ENCODE measurements at places on chromosomes 3 and 15.
A peak's percentile ranks its signal among the peaks of the same experiment; 100 is the strongest.

DNA sequence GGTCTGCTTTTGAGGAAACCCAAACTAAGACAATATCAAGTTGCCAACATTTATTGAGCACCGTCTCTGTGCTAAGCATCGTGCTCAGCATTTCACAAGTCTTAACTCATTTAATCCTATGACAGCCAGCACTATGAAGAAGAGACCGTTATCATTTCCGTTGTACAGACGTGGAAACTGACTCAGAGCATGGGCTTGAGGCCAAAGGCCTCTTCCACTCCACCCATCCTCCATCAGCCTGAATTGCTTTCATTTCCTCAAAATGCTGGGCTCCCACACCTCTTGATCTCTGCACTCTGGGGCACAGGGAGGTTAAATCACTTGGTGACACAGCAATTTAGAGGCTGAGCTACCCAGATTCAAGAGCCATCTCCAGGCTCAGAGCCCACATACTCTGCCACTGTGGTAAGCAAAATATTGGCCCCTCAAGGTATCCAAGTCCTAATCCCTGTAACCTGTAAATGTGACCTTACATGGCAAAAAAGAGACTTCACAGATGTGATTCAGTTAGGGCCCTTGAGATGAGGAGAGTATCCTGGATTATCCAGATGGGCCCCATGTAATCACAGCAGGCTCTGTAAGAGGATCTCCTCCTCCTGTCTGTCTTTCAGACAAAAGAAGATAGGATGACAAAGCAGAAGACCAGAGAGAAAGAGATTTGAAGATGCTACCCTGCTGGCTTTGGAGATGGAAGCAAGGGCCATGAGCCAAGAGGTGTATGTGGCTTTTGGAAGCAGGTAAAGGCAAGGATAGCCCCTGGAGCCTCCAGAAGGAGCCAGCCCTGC lies 24.3 kb upstream of the FLNB start:
- DNase-seq, result peak; percentile 6

DNA sequence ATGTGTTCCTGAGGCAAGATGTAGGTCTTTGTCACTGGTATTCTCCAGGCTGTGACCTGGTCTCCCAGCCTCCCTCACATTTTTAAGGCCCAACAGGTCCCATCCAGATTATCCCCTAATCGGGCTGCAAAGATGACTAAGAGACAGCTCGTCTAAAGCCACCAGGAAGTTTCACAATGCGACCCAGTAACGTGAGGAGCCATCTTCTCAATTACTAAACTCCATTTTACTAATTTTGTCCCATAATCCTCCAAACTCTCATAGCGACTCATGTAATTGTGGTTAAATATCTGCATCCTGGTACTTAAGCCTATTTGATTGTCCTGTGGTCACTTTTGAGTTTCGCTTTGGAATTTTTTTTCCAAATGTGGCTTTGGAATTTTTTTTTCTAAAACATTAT lies 8.7 kb upstream of the PLA2G4F start:
- DNase-seq, result no peak

GRCh38 chr3:39101022-39101689 lies 6.3 kb downstream of the GORASP1 start:
- DNase-seq, result peak; percentile 8

GRCh38 chr15:61755467-61755866 lies 304.8 kb downstream of the VPS13C start:
- DNase-seq, result no peak

- no peak for DNase-seq
Observed at GRCh38 chr3:10933805-10934481, 58.6 kb upstream of the SLC6A1 start.

GRCh38 chr3:42061025-42061712 lies 30.0 kb upstream of the TRAK1 start:
- no peak for DNase-seq

DNA sequence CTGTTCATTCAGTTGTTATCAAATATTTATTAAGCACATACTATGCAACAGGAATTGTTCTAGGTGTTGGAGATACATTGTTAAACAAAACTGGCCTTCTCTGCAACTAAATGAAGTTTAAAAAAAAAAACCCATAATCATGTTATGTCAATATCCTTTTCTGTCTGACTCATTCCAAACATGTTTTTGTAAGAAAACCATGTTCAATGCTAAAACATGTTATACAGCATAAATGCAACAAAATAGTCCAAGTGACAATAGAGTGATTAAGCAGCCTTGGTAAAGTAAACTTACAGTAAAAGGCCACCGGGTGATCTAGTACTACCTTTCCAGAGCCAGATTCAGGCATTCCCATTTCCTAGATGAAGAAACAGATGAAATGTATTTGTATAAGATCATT lies 278.0 kb upstream of the NECTIN3 start:
- no peak for DNase-seq

DNA sequence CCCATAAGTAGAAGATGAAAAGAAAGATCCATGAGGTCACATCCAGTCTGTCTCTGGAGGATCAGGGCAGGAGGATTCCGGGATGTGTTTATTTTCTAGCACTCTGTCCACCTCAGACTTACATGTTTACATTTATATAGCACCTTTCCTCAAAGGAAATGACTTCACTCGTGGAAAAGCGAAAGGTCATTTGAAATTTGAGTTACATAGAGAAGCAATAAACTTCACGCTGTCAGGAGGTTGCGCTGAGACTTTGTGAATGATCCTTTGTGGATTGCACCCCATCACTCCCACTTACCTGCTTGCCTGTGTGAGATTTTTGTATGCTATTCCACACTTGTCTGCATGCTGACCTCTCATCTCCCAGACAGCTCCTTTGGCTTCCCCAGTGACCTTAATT lies 540.5 kb downstream of the AGBL1 start:
- DNase-seq, result no peak

DNA sequence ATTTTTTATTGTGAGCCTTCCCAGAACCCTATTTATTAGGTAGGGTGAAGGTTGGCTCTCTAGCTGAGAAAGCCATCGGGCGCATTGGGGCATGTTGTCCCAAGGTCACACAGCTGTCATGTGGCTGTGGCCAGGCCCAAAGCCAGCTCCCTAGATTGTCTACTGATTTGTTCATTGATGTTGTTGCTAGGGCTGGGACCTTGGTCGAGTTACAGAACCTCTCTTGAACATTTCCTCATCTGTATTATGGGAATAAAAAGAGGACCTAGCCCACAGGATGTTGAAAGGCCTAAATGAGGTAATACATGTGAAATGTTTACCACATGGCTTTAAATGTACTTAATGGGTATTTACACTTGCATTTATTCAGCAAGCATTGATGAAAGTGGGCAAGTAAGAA lies 252.5 kb downstream of the SUCLG2 start:
- no peak for DNase-seq

DNA sequence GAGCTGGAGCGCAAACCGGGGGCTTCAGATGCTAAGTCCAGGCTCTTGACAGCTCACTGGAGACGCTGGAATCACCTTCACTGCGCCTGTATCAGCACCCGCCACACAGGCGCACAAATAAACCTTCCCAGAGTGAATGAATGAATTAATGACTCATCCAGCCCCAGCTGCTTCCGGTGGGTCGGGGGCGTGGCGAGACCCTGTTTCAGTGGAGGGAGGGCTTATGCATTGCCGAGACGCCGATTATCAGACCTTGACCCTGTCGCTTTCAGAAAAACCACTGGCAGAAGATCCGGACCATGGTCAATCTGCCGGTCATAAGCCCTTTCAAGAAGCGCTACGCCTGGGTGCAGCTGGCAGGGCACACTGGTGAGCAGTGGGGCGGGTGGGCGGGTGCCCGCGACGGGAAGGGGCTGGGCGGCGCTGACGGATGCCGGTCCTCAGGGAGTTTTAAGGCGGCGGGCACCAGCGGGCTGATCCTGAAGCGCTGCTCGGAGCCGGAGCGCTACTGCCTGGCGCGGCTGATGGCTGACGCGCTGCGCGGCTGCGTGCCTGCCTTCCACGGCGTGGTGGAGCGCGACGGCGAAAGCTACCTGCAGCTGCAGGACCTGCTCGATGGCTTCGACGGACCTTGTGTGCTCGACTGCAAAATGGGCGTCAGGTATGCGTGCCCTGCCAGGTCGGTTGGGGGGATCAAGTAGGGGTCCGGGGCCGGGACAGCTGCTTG lies 7.7 kb downstream of the ITPKA start:
- no peak for DNase-seq

- no peak for DNase-seq
Observed at GRCh38 chr15:74511583-74511982, 29.4 kb upstream of the ARID3B start.

DNA sequence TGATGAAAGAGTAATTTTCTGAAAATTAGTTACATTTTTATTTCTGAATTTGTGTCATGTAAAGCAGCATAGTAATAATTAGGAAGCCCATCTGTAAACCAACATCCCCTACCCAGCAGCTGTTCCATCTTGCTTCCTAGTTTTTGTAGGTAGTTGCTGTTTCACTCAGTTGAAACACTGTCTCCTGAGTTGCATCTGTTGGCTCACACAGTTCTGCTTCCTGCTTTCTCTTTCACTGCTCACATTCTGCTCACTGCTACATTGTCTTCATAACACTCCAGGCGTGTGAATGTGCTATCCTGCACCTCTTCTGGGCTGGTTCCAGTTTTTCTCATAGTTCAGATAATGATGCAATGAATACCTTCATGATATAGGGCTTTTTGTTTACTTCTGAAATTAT lies 123.4 kb downstream of the EPHB1 start:
- DNase-seq, result no peak

- no peak for DNase-seq
Observed at GRCh38 chr3:102718651-102719050, 283.8 kb downstream of the ZPLD1 start.

DNA sequence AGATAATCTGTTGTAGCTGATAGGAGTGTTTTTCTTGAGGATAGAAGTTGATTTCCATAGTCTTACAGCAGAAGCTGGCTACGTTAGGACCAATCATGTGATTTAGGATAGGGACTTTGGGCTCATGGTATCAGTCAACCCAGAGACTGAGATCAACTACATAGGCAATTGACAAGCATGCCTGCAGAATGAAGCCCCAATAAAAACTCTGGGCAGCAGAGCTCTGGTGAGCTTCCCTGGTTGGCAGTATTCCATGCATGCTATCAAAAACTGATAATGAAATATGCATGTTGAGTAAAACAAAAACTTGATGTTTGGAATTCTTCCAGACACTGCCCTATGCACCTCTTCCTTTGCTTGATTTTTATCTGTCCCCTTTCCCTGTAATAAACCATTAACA lies 38.0 kb downstream of the SUCNR1 start:
- no peak for DNase-seq

- no peak for DNase-seq
Observed at GRCh38 chr3:150091626-150092025, 120.9 kb upstream of the PFN2 start.

DNA sequence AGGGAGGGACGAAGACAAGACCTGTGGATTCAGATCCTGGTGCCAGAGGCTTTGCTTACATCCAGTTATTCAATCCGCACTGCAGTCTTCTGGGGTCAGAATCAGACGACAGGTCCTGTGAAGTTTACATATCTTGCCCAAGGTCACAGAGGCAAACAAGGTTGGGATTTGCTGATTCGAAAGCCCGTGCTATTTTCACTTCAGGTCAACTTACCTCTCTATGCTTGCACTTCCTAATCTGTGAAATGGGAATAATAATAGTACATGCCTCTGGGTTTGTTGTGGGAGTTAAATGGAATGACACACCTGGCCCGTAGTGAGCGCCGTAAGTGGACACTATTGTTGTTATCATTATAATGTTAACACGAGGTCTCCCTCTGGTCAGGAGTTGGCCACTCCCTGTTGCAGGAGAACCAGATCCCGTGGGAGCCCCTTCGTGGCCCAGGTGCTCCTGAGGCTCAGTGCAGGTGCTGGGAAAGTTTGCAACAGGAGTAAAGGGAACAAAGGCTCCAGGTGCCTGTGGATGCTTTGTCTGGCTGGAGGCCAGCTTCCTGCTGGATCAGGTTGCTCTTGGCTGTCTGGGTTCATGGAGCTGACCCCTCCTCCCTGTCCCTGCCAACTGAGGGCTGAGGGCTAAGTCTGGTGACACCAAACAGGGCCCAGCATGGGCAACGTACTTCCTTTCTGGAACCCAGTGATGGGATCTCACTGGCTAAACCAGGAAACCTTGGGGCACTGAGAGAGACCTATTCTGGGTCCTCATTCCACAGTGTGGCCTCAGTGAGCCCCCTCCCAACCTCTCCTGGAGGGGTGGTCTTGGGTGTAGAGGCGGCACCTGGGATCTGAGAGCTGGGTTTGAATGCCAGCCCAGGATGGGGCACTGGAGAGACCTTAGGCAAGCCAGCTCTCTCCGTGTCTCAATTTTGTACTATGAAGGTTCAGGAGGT lies 40.1 kb upstream of the SEMA4B start:
- DNase-seq, result no peak

Measured in stimulated activated CD8-positive, alpha-beta memory T cell treated with anti-CD3 and anti-CD28 coated beads, Interleukin-4, amount 100 ng/mL, for 4 hours (primary cell).